ENCODE measurements at places on chromosomes 7 and 10.
A peak's percentile ranks its signal among the peaks of the same experiment; 100 is the strongest.

DNA sequence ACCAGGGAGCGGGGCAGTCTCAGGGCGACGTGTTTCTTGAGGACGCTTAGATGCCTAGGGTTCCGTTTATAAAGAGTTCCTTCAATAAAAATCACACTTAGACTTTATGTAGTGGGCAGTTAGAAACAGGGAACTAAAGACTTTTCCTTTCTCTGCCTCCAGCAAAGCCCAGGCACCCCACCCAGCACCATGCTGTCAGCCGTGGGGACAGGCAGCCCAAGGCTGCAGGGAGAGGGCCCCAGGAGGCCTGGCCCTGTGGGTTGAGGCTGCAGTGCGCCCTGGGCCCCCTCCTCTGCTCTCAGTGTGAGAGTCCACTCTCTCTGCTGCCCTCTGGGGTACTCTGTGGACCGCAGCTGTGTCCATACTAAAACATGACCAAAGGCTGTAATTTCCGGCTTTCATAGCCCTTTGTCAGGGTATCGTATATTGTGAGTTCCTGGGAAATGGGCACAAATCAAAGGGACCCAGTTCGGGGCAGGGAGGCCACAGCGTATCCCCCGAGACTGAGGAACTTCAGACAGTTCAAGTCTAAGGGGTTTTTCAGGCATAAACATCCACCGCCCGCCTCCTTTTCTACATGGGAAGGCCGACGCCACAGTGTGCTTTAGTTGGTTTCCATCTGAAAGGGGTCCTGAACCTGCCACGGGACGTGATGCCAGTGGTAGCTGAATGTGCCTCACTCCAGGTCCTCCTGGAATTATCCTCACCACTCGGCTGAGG, 59.7 kb downstream of the DNAJB6 start:
- no peak for DNase-seq

- DNase-seq: no peak
Measured at GRCh38 chr10:11521860-11522259, 89.6 kb downstream of the USP6NL start.

GRCh38 chr7:44814919-44815318, 18.4 kb downstream of the PPIA start:
- DNase-seq: no peak

GRCh38 chr10:123427165-123427786, 238.9 kb upstream of the GPR26 start:
- no peak for DNase-seq

DNA sequence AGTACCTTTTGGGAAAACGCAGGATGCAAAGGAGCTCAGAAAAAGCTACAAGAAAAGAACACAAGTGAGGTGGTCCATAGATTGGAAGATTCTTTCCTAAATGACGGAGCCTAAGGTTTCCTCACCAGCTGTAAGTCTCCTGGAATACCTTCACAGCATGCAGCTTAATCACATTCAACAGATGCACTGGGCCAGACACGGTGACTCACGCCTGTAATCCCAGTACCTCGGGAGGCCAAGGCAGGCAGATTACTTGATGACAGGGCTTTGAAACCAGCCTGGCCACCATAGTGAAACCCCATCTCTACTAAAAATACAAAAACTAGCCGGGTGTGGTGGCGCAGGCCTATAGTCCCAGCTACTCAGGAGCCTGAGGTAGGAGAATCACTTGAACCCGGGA, 228.7 kb downstream of the FRMD4A start:
- no peak for DNase-seq

DNA sequence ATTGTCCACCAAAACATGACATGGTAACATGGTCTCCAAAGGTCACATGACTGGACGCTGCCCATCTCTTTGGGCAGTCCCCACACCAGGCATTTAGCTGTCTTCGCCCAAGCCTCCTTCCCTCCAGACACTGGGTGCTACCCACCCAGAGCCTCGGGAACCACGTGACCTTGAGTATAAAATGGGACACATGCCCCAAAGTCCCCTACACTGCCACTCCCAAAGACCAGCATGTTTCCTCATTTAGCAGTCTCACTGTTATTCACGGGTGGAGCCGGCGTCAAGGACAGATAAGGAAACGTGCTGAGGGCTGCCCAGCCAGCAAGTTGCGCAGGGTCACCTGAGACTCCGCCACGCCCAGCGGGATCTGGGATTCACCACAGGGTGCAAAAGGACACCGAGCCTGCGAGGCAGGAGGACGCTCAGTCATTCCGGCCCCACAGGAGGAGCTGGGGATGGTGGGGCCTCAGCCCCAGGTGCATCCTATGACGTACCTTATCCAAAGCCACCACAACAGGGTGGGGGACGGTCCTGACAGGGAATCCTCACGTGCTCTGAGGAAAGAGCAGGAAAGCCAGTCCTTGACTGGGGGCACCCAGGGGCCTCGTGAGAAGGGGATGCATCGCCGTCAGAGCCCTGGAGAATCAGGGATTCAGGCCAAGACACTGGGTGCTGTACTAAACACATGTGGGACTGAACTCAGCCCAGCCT, 226.9 kb downstream of the TNS3 start:
- no peak for DNase-seq

DNA sequence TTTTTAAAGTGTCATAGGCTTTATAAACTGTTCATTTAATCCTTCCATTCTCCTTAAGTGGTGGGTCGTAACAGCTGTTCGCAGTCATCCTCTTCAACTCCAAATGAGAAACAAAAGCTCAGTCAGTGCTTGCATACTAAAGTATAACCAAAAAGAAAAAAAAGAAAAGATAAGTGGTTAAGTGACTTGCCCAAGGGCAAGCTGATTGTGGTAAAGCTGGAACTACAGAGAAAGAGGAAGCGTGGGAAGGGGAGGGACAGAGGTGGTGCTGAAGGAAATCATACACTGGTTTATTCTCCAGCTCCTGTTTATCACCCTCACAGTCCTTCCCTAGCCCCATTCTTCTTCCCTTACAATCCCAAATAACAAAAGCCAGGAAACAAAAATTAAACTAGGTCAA, 29.6 kb downstream of the IDE start:
- DNase-seq: peak; percentile 9

DNA sequence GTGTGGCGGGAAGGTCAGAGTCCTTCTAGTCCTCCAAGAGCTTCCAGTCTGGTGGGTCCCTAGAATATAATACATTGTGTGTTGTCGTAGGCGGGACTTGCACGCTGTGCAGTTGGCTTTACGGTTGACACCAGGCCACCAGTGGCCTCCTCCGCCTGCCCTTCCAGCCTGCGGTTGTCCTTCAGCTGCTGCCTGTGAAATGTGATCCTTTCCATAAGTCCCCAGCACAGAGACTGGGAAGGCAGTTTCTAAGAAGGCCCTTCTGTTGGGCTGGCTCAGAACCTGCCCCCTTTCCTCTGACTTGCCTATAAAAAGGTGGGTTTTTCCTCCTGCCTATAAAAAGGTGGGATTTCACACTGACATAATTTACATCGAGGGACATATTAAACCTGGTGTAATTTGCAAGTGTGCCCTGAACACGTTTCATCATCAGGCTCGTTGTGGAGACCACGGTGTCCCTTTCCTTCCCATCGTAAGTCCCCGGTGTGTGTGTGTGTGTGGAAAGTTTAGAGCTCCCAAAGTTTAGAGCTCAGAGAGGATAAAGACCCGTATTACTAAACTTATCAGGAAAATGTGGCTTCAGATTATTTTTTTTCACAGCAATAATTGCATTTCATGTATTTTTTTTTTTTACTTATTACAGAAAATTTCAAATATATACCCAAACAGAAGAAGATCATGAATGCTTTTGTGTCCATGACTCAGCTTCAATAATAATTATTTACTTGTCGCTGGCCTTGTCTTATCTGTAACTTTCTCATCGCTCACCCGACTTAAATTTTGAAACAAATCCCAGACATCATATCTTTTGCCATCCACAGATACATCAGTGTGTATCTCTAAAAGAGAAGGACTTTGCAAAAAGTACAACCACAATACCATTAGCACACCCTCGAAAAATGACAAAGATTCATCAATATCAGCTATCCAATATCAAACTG, 45.1 kb downstream of the CUX1 start:
- no peak for DNase-seq

GRCh38 chr7:16114071-16114470, 307.3 kb downstream of the CRPPA start:
- DNase-seq: no peak

GRCh38 chr10:82463614-82464013, 588.6 kb downstream of the NRG3 start:
- no peak for DNase-seq

- no peak for DNase-seq
Measured at GRCh38 chr7:47552621-47553020, 29.3 kb downstream of the TNS3 start.

- DNase-seq: no peak
Measured at GRCh38 chr10:95646160-95646559, 10.4 kb downstream of the ALDH18A1 start.

DNA sequence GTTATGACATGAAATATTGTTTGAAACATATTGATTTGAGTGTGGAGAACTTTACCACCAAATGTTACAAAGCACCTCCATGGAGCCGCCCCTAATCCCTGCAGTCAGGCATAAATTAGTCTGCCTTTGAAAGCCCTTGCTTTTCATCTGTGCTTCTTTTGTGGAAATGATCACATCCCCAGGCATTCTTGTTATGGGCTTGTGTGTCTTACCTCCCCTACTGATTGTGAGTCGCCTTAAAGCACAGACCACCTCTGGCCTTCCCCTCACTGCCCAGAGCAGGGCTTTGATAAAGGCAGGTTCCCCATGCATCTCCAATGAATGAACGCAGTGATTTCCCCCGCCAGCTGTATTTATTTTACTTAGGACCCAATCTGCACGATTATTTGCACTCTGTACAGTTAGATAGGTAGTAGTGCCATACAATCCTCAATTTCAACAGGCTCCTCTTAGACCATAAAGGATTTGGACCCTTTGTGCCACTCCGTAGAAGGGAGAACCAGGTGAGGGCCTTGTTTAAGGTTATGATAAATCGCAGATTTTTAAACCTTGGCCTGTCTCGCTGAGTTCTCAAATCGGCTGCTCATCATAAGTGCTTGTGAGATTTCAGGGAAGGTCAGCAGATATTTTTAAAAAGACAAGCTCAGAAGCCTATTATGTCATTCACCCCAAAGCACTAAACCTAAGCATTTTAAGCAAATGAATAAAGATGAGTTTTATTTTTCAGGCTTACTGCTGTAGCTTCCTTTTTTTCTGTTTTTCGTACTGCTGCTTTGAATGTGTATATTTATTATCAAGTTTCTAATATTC, 107.8 kb downstream of the CUBN start:
- DNase-seq: no peak

- DNase-seq: no peak
Measured at GRCh38 chr7:106092204-106092603, 19.9 kb downstream of the SYPL1 start.

DNA sequence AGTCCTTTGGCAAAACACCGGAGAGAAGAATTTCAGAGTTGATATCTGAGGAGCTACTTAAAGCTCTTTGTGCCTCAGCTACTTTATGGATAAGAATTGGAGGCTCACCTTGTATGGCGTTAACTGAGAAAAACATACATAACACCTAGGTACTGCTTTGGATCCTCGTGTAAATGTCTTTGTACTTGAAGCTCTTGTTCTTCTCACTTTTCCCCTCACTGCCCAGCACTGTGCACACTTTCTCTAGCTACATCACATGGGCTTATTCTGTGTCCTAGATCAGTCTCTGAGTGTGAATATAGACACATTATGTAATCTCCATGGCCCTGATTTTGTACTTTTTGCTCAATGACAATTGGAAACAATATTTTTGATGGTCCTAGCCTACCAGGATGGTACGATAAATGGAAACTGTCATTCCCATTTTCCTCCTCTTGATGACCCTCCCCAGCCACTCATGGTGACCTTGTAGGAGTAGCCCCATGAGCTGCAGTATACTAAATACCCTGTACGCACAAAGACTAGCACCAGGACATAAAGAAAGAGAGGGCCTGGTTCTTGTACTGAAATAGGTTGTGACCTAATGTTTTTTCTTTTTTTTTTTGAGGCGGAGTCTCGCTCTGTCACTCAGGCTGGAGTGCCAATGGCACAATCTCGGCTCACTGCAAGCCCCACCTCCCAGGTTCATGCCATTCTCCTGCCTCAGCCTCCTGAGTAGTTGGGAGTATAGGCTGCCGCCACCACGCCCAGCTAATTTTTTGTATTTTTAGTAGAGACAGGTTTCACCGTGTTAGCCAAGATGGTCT, 22.1 kb downstream of the STAMBPL1 start:
- no peak for DNase-seq

DNA sequence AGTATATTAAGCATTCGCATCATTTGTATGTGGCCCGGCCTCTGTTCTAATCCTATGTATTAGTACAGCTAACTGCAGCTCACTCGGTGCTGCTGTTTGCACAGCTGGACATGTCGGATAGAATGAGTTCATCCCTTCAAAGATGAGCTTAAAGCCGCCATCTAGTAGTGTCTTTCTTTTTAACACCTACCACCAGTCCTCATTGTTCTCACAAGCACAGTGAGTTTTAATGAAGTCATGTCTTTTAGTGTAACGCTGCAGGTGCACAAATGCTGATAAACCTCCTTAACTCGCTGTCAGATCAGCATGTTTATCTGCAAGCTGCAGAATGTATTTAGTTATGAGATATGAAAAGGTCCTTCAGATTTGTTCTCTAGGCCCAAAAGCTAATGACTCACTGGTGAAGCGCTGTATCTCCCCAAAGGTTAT, 247.5 kb downstream of the MTERF1 start:
- DNase-seq: no peak

DNA sequence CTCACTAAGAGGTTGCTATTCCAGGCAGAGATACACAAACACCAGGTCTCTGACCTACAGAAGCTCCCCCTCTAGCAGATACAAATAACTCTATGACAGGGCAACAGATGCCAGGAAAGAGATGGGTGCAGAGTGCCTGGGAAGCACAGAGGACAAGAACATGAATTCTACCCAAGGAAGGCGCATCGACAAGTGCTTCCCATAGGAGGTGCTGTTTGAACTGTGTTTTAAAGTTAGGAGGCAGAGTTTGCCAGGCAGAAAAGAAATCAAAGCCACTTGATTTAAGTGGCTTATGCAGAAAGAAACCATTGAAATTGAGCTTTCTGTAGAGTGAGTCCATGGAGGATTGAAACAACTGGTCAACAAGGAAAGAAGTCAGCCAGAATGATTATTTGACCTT, 35.3 kb upstream of the EGR2 start:
- no peak for DNase-seq

DNA sequence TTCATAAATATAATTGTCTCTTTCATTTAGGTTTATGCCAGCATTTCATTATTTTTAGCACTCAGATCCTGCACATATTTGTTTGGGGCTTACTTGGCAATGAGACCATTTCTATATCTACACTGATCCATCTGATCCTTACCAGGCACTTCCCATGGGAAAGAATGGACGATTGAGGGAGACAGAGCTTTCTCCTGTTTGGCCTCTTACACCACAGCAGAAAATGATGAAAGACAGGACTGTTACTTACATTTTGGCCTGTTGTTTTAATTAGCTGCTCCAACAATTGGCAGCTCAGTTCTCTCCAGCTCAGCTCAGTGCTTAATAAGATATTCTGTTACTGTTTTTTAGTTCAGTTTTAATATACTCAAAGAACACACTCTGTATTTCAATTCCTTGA, 77.6 kb upstream of the RSU1 start:
- no peak for DNase-seq

- no peak for DNase-seq
Measured at GRCh38 chr7:130982160-130982638, 248.2 kb upstream of the KLF14 start.
